ENCODE measurements at places on chromosomes 12 and 14.
A peak's percentile ranks its signal among the peaks of the same experiment; 100 is the strongest.

DNA sequence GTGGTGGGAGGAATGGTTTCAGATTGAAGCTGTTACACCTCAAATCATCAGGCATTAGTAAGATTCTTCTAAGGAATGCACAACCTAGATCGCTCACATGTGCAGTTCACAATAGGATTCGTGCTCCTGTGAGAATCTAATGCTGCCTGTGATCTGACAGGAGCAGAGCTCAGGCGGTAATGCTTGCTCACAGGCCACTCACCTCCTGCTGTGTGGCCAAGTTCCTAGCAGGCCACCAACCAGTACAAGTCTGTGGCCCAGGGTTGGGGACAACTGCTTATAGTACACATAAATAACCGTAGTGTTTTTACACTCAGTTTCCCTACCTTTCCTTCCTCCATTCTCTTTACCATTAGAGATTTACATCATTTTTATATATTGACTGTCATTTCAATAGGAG lies 121.4 kb downstream of the SLCO1B3 start:
- DNase-seq, result no peak

DNA sequence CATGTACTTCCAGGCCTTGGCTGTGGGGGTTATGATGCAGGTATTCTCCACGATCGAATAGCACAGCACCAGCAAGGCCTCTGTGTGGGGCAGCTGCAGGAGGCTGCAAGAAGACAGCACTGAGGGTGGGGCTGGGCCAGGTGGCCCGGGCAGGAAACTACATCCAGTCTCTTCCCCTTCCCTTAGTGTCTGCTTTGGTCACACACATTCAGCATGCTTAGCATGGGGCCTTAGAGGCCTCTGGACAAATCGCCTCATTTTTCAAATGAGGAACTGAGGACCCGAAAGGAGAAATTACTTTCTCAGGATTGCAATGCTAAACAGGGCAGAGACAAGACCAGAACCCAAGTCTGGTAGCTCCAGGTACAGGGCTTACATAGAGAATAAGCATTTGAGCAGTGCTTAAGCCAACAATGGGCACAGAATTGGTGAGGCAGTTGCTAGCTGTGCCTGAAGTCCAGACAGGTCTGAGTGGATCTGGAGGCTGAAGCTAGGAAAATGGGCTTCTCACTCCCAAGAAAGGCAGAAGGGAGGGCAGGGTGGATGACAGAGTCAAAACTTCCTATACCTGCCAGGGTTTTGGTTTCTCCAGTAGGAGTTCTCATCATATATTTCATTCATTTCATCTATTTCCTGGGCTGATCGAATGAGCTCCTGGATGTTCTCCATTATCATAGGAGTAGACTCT lies 3.5 kb downstream of the ACRBP start:
- no peak for DNase-seq

- no peak for DNase-seq
Measured at GRCh38 chr12:15186597-15186996, 34.6 kb downstream of the RERG start.

DNA sequence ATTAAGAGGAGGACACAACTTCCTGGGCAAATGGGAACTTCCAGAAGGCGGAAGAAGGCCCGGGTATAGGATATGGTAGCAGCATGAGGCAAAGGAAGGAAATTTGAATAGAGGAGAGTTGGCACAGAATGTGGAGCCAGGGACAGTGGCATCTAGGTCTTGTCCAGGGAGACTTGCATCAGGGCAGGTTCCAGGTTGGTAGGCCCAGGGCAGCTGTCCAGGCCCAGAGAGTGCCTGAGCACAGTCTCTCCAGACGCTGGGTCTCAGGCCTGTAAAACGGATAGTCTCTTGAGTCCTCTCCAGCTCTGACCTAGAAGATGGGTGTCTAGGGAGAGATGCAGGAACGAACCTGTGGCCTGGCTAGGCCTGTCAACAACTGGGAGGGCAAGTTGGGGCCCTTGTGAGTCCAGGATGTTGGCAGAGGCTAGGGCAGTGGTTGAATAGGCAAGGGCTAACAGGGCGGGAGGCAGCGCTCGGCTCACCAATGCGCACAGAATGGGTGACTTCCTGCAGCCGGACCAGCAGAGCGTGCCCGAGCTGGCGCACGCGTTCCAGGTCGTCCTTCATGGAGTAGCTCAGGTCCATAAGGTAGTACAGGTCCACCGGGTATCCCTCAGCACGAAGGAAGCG lies 9.9 kb downstream of the ITGB7 start:
- no peak for DNase-seq

DNA sequence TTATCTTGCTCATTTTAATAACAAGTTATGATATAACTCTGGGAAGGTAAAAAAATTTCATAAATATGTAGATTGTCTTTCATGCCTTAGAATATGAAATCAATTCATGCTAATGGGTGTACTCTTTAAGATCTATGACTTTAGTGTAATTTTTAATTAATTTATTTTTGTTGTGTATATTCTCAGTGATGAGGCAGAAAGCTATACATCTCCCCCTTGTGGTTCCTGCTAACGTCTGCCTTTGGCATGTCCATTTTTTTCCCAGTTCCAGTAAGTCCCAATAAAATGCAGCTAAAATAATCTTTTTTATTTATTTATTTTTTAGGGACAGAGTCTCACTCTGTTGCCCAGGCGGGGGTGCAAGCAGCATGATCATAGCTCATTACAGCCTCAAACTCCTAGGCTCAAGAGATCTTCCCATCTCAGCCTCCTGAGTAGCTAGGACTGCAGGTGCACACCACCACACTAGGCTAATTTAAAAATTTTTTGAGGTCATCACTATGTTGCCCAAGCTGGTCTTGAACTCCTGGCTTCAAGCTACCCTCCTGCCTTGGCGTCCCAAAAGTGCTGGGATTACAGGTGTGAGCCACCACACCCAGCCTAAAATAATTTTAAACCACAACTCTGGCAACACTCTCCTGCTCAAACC lies 3.3 kb upstream of the CHURC1 start:
- DNase-seq, result peak; percentile 13

DNA sequence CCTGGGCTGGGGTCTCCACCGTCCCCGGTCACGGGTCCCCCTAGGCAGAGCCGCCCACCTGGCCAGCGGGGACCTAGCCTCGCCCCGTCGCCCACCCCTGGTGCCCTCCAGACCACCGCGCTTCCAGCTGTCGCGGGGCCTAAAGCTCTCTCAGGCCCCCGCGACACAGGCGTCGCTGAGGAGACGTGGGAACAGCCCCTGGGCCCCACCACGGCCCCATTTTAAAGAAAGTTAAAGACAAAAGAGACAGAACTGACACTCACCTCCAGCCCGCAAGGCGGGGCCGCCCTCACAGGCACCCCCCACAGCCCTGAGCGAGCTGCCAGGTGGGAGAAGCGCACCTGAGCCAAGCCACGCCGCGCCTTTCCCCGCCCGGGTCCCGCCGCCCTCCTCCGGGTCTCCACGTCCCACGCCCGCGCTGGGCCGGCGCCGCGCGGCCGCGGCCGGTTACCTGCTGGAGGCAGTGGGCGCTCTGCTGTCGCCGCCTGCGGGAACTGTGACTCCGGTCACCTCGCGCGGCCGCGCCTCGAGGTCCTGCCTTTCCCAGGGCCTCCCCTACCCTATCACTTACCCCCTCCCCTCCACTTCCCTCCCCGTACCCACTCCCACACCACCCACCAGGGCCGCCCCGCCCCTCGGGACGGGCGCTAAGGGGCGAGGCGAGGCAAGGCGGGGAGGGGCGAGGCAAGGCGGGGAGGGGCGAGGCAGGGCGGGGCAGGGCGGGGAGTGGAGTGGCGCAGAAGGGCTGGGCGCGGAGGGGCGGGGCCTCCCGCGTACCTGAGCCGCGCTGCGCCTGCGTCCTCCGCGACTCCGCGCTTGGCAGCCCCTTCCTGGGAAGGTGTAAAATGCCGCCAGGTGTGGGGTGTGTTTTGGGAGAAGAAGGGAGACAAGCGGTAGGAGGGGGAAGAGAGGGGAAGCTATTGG lies 31.2 kb downstream of the TC2N start:
- no peak for DNase-seq

DNA sequence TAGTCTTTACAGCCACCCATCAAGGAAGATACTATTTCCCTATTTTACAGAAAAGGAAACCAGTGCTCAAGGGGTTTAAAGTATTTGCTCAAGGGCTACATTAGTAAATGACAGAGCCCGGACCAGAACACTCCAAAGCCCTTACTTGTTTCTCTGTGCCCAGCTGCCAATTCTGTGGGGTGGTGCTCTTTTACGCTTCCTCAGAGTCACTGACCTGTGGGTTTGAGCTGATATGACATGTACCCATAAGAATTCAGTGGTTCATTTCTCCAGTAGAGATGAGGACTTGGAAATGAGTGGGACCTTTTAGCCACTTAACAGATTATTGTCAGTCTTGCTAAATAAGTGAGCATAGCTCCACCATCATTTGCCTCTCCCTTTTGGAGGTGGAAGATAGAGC lies 37.4 kb upstream of the NKX2-8 start:
- DNase-seq, result no peak

DNA sequence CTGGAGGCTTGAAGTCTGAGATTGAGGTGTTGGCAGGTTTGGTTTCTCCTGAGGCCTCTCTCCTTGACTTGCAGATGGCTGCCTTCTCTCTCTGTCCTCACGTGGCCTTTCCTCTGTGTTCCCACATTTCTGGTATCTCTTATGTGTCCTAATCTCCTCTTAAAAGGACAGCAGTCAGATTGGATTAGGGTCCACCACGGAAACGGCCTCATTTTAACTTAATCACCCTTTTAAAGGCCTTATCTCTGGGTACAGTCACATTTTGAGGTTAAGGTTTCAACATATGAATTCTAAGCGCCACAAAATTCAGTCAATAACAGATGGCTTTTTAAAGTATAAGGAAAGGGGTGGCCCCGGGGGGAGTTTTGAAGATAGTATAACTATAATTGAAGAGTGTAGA lies 33.5 kb downstream of the UNC79 start:
- DNase-seq, result no peak

DNA sequence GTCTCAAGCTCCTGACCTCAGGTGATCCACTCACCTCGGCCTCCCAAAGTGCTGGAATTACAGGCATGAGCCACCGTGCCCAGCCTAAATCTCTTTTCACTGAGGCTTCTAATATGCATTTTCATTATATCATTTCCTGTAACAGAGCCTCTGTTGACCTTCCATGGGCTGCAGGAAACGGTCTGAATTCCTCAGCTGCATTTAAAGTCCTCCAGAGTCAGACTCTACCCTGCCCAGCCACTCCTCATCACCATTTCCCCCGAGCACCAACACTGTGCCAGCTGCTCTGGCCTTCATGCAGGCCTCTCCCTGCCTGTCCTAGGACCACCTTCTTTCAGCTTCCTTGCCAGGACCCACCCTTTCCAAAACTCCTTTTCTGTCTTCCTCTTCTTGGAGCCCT lies 9.8 kb upstream of the NFKBIA start:
- no peak for DNase-seq

DNA sequence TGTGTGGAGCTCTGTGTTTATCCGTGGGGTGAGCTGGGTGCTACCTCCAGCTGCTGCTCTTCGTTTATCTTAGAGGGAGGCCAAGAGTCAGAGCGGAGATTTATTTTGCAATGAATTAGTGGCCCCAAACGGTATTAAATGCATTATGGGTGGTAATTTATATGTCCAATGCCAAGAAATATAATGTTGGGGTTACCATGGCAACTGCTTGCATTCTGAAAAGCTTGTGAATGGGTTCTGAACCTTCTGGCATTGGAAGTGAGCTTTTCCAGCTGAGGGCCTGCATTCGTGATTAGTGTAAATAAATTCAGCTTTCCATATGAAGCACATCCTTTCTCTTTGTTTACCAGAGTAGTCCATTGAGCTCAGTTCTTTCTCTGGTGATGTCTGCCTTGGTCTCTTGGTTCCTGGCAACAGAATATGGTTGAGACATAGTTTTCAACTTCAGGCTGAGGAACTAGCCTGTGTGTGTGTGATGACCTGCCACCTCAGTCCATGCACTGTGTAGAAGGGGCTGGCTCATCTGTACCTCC lies 51.8 kb downstream of the TRAF3 start:
- DNase-seq, result peak; percentile 93

- peak; percentile 1 for DNase-seq
Measured at GRCh38 chr14:58465421-58465820, 37.9 kb downstream of the KIAA0586 start.

DNA sequence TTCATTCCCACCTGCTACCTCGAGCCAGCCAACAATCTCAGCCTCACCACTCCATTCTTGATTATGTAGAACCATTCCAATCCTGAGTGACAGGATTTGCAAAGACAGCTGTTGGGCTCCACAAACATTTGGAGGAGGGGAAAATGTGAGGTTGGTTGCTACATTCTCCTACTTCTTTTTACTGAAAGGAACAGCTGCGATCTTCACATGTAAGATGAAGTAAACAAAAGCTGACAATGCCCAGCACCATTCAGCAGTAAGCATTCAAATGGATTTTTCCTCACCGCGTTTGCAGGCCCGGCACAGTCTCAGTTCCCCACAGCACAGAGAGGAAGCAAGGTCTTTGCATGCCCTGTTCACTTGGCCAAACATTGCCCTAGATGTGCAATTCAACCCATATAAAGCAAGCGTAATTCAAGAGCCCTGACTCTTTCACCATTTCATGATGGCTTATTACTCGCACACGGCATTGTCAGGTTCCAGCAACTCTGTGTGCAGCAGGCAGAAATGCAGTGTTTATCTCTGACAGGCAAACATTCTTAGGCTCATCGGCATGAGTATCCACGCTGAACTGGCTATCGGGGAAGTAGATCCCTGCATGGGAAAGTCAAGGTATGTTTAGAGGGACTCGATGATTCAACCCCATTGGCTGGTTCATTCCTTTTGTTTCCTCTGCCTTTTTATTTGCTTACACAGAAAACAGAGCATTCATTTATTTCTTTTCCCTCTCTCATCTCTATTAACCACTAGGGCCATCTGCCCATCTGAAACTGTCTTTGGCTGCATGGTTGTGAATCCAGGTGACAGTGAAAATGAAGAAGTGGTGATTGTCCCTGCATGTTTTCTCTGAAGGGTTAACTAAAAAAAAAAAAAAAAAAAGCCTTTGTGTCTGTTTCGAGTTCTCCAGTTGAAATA lies 236.1 kb upstream of the PLEKHG7 start:
- no peak for DNase-seq

- DNase-seq, result peak; percentile 20
Measured at GRCh38 chr14:78902010-78902623, 731.9 kb downstream of the NRXN3 start.

GRCh38 chr12:125194987-125195386 lies 129.8 kb downstream of the AACS start:
- no peak for DNase-seq

DNA sequence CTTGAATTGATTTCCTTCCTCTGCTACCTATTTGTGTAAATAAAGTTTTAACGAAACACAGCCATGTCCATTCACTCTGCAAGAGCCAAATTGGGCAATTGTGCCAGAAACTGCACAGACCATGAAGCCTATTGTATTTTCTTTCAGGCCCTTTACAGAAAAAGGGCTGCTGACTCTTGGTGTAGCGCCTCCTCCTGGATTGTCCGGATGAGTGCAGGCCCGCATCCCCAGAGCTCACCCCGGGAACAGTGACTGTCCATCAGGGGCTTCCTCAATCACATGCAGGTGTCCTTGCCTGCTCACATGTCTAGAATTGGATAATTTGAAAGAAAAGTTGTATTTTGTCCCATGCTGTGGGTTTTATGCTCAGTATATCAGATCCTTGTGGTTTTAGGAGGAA lies 1282.2 kb downstream of the AACS start:
- no peak for DNase-seq
